DND-41 (cell line): ENCODE measurements at places on chromosomes 7 and 10.

DNA sequence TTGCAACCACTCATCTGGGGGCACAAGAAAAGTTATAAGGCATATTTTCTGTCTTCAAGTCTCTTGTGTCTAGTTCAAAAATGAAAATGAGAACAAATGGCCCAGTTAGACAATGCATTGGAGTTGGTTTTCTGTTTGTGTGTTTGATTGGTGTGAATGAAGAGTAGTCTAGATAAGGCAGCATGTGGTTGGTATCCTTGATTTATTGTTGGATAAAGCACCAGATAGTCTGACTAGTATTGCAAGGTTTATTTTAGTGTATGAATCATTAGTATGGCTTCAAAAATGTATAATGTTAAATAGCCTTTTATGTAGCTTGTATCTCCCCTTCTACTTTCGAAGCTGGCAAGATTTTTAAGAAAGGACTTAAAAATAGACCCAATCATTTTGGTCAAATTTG lies 237.3 kb downstream of the CDK14 start:
- no peak for DNase-seq

- no peak for DNase-seq
Observed at GRCh38 chr10:58515291-58515941, 2.7 kb downstream of the BICC1 start.

DNA sequence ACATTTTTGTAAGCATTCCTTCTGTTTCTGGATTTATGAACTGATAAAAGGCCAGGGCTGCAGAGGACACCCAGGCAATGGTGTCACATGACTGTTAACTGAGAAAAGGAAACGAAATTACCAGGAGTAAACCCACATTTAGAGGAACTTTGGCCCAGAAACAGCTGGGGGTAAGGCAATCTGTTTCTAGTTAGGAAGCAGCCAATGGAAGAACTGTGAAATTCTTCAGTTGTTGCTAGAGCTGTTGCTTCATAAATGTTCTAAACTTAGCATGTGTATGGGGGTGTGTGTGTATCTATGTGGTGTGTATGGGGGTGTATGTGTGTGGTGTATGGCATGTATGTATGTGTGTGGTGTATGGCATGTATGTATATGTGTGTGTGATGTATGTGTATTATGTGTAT lies 11.8 kb upstream of the PDCD4 start:
- DNase-seq = no peak

DNA sequence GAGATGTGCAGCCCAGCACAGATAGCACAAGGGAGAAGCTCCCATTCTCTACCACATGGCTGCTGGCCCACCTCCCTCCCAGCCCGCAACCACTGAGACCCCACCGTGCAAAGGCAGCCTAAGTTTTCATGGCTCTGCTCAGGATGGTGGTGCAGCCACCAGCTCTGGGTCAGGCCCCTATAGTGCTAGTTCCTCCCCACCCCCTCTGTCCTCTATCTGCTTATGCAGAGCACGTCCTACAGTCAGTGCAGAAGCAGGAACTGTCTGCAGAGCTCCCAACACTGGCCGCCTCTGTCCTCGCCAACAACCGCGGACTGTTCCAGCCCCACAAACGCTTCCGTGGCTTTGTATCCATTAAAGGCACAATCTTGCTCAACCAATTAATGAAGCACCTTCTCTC lies 278.9 kb downstream of the GRID1 start:
- no peak for DNase-seq

DNA sequence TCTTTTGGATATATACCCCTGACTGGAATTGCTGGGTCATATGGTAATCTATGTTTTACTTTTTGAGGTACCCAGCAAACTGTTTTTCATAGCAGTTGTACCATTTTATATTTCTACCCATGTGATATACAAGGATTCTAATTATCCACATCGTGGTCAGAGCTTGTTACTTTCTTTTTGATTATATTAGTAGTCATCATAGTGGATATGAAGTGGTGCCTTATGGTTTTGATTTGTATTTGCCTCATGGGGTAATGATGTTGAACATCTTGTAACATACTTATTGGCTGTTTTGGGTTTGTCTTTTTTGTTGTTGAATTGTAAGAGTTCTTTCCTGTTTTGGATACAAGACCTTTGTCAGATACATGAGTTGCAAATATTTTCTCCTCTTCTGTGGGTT lies 51.7 kb downstream of the MAPK8 start:
- DNase-seq = no peak

- DNase-seq = no peak
Observed at GRCh38 chr10:64093946-64094535, 572.8 kb downstream of the REEP3 start.

GRCh38 chr7:155705623-155706360 lies 61.3 kb downstream of the RBM33 start:
- no peak for DNase-seq

DNA sequence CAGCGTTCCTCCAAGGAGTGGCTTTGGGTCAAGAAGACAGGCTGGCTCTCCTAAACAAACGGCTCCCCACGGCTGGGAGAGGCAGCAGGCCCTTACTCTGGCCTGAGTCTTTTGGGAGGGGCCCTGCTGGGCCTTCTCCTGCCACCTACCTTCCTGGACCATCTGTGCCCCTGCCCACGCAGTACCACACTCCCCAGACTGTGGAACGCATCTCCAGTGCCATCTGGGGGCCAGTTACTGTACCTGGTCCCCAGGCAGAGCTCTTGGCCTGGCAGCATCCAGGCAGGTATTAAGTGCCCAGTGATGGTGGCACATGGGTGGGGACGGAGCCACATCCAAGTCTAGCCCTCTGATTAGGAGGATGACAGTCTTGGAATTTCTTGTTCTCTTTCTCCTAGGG lies 14.4 kb downstream of the ALKBH4 start:
- DNase-seq = no peak

GRCh38 chr7:128737867-128738385 lies 1.2 kb upstream of the CALU start:
- DNase-seq = no peak

GRCh38 chr7:142468871-142469665 lies 211.2 kb upstream of the PRSS58 start:
- no peak for DNase-seq

- DNase-seq = no peak
Observed at GRCh38 chr10:95268438-95268837, 22.4 kb downstream of the PDLIM1 start.

- no peak for DNase-seq
Observed at GRCh38 chr10:132761395-132762060, 24.4 kb downstream of the NKX6-2 start.

DNA sequence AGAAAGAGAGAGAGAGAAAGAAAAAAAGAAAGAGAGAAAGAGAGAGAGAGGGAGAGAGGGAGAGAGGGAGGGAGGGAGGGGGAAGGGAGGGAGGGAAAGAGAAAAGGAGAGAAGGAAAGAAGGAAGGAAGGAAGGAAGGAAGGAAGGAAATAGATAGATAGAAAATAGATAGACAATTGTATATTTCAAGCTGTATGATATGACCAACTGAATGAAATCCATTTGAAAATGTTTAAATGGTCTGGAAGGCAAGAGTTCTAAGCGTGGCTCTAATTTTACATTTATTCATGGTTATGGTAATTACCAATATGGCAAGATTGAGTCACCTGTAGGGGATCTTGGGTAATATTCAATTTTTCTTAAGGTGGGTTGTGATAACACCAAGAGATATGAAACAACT lies 24.4 kb upstream of the CTAGE4 start:
- DNase-seq = no peak

GRCh38 chr7:159240962-159241361 lies 96.3 kb upstream of the VIPR2 start:
- DNase-seq = no peak

DNA sequence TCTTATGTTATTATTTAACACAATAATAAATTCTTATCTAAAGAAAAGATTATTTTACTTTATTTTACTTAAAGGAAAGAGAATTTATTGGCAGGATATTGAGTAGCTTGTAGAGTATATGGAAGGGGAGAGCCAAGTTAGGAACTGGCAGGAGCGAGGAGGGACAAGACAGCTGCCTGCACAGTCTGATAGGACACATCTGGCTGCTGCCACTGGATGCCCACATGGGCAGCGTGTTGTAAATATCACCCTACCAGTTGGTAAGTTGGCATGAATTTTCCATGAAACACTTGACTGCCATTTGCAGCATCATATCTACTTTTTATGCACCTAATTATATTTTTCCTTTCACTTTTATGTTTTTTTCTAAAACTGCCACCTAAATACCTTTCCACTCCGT lies 19.6 kb downstream of the SRI start:
- DNase-seq = no peak

DNA sequence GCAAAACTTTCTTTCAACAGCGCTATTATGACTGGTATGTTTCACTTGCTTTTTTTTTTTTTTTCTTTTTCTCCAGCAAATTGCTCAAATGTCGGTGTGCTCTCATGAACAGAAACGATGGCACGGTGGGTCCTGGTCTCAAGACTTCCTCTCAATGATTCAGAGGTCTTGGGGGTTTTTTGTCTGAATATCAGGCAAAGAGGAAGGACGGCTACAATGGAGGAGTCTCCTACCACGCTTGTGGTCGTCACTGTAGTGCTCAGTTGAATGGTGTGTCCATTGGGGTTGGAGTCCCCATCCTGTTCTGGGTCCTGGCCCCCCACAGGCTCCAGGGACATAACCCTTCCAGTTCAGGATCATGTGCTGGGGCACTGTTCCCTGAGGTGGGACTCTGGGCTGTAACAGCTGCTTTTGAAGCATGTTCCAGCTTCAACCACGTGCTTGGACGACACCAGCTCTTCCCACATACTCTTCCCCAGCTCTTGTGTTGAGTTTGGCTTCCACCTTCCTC lies 266.7 kb upstream of the KLF6 start:
- no peak for DNase-seq

- no peak for DNase-seq
Observed at GRCh38 chr7:106795084-106795876, 69.8 kb upstream of the PIK3CG start.

- DNase-seq = no peak
Observed at GRCh38 chr10:110978204-110978603, 58.8 kb downstream of the SHOC2 start.

- DNase-seq = no peak
Observed at GRCh38 chr10:2985729-2986232, 81.6 kb upstream of the PFKP start.

DNA sequence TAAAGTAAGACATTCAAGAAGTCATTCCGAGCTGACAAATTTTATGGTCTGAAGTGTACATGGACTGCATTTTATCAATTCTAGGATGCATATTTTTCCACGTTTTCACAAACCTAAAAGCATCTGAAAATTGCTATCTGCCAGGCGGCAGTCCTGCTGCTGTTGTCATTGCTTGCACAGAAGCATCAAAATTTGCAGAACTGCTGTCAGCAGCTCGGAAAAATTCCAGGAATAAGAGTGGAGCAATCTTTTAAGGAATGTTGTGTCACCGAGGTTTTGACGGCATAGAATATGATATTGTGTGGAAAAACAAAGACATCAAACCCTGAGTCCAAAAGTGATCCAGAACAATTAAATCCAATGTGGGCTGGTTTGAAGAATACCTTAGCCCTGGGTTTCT lies 61.4 kb downstream of the CHCHD3 start:
- DNase-seq = no peak

DNA sequence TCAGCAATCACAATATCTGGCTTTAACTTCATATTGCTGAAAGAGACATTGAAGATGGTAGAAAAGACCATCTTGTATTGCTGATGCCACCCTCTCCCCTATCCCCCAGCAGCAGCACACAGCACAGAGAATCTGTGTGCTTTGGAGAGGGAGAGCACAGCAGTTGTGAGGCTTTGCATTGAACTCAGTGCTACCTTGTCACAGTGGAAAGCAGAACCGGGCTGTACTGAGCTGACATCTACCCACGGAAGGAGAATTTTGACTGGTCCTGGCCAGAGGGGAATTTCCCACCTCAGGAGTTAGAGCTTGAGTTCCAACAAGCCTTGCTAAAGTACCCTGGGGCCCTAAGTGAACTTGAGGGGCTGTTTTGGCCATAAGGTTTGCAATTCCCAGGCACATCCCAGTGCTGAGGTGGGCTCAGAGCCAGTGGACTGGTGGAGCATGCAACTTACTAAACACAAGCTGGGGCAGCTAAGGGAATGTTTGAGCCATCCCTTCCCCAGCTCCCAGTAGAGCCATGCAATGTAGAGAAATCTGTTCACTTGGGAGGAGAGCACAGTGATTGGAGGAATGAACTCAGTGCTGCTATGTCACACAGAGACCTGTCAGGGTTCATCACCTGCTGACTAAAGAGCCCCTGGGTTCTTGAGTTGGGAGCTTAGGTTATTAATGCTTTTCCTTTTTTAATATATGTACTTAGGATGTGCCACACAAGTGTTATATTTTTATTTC lies 62.1 kb downstream of the OR13A1 start:
- DNase-seq = no peak

DNA sequence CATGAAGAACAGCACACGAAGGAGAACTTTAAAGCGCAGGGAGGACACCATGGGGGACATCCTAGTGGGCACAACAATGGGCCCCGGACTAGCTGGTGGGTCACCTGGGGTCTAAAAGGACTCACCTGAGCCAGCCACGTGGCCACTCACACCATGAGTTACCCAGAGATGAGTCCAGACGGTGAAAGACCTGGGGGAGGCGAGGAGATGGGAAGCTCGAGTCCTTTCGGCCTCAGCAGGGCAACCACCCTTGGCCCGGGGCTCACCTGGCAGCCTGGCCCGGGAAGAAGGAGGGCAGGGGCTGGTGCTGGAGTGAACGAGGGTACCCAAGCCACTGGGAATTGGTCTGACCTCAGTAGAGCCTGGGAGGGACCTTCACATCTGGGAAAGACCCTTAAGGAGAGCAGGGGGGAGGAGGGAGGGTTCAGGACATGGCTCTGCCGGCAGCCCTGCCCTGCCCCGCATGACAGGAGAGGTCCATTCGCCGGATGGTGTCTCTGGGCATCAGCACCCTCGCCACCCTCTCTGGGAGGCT lies 5.7 kb downstream of the GIGYF1 start:
- DNase-seq = no peak

DNA sequence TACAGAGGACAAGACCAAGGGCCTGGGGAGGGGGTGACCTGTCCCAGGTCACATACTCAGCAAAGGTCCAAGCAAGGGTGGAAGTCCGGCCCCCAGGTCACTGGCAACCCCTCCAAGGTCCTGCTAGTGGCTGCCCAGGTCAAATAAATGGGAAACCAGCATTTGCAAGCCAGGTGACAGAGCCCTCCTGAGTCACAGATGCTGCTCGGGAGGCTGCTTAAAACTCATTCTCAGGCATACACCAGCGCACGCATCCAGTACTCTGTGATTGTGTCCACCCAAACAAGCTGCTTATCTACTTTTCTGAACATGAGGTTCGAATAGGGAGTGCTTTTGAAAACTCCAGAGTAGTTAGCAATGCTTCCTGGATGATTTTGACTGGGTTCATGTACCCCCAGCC lies 130.6 kb downstream of the TAX1BP1 start:
- no peak for DNase-seq

DNA sequence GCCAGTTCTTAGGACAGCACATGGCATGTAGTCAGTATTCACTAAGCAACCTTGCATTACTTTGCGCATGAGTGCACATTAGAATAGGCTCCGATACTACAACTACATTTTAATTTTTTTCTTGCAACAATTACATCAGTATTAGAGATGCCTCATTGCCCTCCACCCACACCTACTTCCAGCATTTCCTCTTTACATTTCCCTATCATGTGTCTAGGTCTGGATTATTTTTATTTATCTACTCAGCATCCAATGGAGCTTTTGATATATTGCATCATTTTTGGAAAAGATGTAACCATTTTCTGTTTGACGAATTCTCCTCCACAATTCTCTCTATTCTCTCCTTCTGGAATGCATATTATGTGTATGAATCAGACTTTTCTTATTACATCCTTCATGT lies 258.2 kb upstream of the GLI3 start:
- no peak for DNase-seq
